ENCODE measurements at places on chromosomes 16 and 17. TPM values are rescaled to one million over a fixed set of nuclear protein-coding genes. Genes with fewer than 3 reads are reported as not detected.

Gene PPL
- total RNA-seq: 28.7 TPM

- no peak for DNase-seq
Observed at GRCh38 chr16:30977502-30977901, 7.5 kb upstream of the HSD3B7 start.

Gene HOXB6
- 34.3 TPM for total RNA-seq

- DNase-seq: no peak
Observed at GRCh38 chr17:65799454-65799853, 238.0 kb upstream of the AXIN2 start.

GRCh38 chr17:72244956-72245355, 124.1 kb downstream of the SOX9 start:
- DNase-seq: no peak

DNA sequence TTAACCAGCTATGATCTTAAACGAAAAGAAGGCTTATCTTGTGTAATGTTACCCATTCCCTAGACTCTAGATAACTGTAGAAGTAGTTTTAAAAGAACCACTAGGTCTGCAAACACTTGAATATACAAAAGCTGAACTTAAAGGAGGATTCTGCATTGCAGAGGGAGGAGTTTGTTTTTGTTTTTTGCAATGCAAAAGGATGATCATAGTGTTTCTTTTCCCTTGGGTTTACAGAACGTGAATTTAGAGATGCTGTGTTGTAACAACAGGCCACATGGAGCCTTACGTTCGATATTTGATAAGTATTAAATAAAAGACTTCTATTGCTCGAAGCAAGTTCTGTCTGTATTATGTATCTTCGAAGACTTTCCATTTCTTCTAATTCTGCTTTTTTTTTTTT, 77.6 kb downstream of the CHD9 start:
- no peak for DNase-seq

Gene PIP4K2B
- total RNA-seq: 61.9 TPM

- no peak for DNase-seq
Observed at GRCh38 chr17:28390984-28391383, 15.0 kb downstream of the SLC46A1 start.

Gene ASPA
- total RNA-seq: 16.5 TPM

GRCh38 chr17:17533901-17534441, 37.8 kb upstream of the RASD1 start:
- no peak for DNase-seq

Gene DPEP2
- total RNA-seq: 12.4 TPM

Gene FBXW10B
- total RNA-seq: 0.53 TPM

Gene ERN1
- 30.0 TPM for total RNA-seq

DNA sequence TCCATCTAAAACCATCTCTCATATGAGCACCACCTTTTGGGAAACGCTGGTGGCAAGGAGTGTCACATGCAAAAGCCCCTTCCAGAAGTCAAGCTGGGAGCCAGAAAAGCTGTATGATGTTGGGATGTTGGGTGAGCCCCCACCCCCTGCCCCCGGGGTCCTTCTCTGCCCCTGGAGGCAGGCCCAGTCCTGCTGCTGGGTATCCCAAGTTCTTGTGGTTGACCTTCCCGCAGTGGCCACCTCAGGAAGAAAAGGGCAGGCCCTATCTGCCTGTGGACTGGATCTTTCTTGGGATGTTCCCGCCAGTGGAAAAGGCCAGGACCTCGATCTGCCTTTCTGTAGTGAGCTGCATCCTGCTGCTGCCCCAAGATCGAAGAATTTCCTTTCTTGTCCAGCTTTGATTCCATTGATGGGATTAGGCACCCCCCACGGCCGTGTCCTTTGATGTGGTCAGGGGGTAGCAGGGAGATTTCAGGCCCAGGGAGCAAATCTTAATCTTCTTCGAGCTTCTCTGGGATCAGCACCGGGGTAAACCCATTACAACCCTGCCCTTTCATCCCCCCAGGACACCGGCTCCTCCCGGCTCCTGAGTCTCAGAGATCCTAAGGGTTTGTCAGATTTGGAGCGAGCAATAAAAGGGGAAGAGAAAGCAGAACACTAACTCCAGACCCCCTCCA, 165.6 kb downstream of the RAB11FIP4 start:
- DNase-seq: no peak

GRCh38 chr16:71572497-71573116, 4.3 kb downstream of the TAT start:
- peak; percentile 48 for DNase-seq

- DNase-seq: peak; percentile 74
Observed at GRCh38 chr17:50640686-50641351, 6.1 kb downstream of the ABCC3 start.

GRCh38 chr17:73644145-73645049, at the start of gene SDK2:
Gene SDK2 (minus strand): TSS chr17:73644445. CDS start chr17:73644088, 357 bp downstream.
- DNase-seq: peak; percentile 49

Gene ADAD2
- not detected for total RNA-seq

DNA sequence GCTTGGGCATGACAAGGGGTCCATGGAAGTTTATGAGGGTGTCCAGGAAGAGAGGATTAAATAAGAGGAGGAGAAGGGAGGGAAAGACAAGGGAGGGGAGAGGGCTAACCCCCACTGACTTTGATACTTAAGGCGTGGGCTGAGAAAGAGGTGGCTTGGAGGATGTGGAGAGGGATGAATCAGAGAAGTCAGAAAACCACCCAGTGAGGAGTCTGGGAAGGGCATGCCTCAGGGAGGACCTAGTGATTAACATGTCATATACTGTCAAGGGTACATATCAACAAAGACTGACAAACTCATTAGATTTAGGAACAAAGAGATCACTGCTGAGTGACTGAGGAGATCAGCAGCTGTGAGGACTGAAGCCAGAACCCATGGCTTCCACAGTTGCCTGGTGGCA, 145.4 kb downstream of the IRX5 start:
- DNase-seq: no peak

DNA sequence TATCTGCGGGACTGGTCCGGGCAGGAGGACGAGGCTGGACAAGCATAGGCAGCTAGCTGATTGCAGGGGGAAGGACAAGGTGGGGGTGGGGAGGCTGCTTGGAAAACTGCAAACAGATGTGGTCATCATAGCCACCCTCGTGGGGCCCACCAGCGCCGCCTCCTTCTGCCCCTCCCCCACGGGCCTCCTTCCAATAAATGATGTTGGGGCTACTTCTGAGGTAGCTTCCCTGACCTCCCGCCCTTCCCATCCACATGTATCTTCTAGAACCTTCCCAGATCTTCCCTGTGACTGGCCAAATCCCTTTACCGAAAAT, 12.3 kb upstream of the CDC42EP4 start:
- DNase-seq: no peak

DNA sequence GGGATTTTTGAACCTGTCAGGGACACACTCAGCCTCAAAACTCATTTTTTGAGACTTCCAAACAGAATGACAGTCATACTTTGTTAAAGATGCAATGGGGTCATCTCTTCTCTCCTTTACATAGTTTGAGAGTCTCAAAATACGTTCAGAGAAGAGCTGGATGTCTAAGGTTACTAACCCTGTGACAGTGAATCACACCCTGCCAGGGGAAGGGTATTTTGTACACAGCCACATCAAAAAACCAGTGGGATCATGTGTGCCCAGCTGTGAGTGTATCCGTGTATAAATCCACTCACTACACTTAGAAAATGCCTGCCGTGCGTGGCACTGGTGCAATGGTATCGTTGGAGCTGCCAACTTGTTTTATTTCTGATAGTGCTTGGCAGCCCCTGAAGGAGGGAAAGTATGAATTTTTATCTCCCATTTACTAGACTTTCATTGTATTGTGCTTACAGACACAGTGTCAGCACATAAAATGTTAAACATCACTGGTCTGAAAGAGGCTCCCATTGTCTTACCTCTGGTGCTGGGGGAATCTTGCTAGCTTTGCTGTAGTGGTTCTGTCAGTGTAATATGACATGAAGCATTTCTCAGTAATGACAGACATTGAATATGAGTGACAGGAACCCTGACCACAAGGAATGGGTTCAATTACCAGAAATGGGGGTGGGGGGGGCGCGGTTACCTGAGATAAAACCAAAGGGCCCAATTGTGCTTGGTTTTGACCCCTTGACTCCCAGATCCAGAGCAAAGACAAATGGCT, 256.3 kb downstream of the FTO start:
- DNase-seq: no peak

Gene KRT40
- 0.88 TPM for total RNA-seq

GRCh38 chr17:1005361-1005946, 8.5 kb downstream of the TIMM22 start:
- DNase-seq: no peak

DNA sequence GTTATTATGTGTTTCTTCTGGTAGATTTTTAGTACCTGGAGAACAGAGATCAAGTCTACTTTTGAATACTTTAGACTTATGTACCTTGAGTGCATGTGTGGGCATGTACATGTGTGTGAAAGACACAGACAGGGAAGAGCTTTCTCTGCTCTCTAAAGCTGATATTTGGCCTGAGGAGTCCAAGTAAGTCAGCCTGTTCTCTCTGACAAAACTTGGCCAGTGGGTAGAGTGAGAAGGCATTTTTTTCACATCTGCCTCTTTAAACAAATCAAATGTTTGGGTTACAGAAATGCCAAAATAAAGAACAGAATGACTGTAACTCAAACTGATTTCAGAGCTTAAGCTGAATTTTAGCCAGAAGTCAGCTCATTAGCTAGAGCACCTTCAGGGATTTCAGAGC, 309.7 kb upstream of the DYNLRB2 start:
- no peak for DNase-seq

DNA sequence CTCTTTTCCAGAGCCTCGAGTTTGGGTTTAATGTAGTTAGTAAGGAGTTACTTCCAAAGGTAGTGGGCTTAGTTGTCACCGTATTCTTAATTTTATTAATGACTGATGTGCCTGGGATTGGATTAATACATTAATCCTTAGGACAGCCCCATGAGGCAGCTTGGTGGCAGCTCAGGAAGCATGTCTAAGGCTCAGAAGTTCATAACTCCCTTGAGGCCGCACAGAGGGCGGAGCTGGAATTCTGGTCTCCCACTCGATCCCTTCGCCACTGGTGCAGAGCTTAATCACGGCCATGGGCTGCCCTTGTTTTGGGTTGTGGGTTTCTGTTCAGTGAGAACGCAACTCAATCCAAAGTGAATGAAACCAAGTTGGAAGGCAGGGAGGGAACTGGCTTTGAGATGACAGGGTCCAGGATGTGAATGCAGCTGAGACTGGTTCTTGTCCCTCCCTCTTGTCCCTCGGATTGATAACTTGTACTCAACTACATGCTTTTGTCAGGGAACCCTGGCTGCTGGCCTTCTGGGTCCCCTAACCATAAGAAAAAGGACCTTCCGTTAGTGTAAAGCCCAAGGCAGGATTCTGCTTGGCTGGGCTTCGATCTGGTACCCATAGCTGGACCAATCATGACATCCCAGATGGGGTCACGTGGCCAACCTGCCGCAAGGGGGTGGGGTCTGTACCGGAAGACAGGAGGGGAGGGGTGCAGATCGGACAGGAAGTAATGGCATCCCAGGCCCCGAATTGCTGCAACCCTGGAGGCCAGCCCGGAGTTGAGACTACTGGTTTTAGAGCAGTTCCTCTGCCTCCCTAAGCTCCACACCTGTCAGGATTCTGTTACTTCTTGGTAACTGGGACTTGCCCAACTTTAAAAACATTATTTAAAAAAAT, 45.4 kb downstream of the SNX20 start:
- DNase-seq: no peak

DNA sequence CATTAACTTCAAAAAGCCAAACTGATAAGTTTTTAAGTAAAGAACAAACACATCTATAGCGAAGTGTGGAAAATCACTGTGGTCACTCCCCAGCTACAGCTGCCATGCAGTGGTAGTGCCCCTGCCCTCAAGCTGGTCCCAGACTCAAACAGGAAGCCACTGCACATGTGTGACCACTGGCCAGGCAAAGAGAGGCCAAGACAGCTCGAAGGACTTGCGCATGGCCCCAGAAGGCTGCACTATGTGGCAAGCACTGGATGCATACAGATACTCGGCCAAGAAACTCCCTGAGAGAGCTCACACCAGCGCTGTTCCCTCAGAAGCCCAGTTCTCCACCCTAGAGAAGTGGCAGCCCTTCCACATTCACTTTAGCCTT, 82.4 kb downstream of the ANKRD11 start:
- DNase-seq: no peak

DNA sequence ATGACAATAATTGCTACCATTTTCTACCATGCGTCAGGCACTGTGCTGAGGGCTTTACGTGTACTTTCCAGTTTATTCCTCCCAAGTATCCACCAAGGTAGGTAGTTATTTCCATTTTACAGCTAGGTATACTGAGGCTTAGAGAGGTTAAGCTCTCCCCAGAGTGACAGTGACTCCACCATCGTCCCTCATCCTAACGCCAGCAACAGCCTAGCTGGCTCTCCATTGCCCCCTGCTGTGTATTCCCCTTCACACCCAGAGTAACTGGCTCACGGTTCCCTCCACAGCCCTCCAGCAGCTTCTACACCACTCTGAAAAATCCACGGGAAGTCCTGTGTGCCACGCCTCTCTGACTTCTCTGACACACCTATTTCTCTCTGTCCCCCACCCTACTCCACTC, 7.1 kb upstream of the ASGR1 start:
- no peak for DNase-seq

DNA sequence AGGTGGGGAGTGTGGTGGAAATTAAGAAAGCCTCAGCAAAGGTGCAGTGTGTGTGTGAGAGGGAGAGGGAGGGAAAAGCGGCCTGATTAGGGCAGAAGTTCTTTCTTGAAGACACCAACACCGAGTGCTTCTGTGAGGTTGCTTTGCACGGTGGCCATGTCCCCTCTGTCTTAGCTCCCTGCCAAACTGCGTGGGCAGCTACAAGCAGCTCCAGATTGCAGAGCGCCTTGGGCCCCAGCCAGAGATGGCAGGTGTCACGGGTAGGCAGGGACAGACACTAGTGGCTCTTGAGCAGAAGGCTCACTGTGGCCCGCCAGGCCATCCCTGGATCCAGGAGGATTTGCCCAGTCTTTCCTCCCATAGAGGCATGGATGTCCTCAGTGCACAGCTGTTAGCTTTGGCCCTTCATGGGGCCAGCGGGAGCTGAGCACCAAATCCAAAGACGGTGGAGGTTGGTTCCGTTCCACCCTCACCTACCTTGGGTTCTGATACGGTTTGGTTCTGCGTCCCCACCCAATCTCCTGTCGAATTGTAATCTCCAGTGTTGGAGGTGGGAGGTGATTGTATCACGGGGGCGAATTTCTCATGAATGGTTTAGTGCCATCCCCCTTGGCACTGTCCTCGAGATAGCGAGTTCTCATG, 21.4 kb downstream of the KIAA0513 start:
- DNase-seq: no peak

Gene NEUROD2
- total RNA-seq: not detected

Gene LGALS9B
- total RNA-seq: 6.6 TPM

Gene ZNHIT3
- total RNA-seq: 20.0 TPM

DNA sequence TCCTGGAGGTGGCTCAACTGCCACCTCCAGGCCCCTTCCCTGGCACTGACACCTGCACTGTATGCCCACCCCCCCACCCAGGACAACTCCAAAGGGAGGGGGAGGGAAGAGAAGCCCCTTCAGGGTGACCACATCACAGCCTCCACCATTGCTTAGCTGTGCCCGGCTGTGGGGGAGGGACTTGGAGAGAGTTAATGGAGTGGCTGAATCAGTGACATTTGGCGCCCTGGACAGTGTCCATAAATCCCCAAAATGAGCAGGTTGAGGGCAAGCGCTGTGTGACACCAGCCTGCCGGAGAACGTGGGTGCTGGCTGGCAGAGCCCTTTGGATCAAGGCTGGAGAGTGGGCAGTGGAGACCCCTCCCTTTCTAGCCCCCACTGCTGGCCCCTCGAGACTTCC, 883 bp downstream of the USH1G start:
- no peak for DNase-seq
